Urinary bladder (tissue), 4 donors: ENCODE measurements at places on chromosomes 12 and 14. TPM values are rescaled to one million over a fixed set of nuclear protein-coding genes. Genes with fewer than 3 reads are reported as not detected.

Gene MYH7
- 29.9 TPM for total RNA-seq

Gene ZC3H10
- total RNA-seq = 4.6 TPM

Gene PRKD1
- 27.7 TPM for total RNA-seq

Gene CNTN1
- 63.4 TPM for total RNA-seq

Gene SLC24A4
- 0.85 TPM for total RNA-seq

- no peak for DNase-seq
These were observed 22.4 kb upstream of the LRRC10 start for GRCh38 chr12:69633061-69633460.

DNA sequence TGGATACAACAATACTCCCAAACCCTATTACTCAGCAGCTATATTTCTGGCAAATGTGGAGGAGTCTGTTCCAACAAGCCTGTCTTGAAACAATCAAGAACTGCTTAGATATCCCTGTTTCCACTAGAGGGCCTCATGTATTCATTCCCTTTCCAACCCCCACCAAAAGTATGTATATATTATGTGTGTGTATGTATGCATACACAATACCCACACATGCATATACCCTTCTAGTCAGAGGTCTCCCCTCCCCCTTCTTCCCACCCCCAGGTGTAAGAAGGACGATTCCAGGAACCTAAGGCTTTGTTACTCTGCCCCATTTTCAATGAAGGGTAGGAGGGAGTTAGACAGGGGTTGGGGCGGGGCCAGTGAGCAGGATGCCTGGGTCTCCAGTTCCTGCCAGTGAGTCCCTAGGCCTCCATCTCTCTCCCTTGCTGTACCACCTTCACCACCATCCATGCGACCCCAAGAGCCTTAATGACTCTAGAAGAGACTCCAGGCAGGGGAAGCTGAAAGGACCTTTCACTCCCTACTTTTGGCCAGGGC is at the start of gene DGKA:
Gene DGKA (plus strand): TSS at position 392 of the 546 bp plus-strand sequence. CDS start 5,342 bp downstream, outside the sequence.
- DNase-seq = no peak

- DNase-seq = no peak
These were observed 914 bp upstream of the PACS2 start for GRCh38 chr14:105313381-105314286.

- no peak for DNase-seq
These were observed 72.8 kb upstream of the SAV1 start for GRCh38 chr14:50740856-50741255.

DNA sequence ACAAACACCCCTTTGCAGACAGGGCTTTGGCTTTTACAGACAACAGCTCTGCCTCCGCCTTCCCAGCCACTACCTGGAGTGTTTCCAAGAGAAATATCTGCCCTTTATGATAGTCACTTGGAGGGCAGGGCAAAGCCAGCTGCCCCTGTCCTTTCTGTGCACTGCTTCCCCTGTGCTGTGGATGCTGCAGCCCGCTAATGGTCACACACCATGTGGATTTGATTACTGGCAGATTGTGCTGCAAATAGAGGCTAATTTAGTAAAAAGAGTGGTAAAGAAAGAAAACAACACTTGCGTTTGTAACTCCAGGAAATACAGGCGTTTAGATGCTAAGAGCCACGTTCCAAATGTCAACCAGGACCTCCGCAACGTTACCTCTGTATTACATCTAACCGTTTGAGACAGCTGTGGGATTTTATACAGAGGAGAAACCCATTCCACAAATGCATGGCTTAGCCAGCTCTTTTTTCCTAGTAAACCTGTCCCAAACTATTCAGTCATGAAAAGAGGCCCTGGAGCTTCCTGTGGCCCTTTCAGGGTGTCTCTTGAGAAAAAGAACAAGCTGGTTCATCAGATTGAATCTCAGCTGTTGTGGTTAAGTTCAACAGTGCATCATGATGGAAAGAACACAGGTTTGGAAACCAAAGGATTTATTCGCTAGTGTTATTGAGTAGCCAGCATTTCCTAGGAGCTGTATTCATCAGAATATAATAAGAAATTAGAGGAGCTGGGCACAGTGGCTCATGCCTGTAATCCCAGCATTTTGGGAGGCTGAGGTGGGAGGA is 30.1 kb upstream of the PWP1 start:
- no peak for DNase-seq
